NCI-H526 (cell line): ENCODE measurements at places on chromosomes 7 and 10.

DNA sequence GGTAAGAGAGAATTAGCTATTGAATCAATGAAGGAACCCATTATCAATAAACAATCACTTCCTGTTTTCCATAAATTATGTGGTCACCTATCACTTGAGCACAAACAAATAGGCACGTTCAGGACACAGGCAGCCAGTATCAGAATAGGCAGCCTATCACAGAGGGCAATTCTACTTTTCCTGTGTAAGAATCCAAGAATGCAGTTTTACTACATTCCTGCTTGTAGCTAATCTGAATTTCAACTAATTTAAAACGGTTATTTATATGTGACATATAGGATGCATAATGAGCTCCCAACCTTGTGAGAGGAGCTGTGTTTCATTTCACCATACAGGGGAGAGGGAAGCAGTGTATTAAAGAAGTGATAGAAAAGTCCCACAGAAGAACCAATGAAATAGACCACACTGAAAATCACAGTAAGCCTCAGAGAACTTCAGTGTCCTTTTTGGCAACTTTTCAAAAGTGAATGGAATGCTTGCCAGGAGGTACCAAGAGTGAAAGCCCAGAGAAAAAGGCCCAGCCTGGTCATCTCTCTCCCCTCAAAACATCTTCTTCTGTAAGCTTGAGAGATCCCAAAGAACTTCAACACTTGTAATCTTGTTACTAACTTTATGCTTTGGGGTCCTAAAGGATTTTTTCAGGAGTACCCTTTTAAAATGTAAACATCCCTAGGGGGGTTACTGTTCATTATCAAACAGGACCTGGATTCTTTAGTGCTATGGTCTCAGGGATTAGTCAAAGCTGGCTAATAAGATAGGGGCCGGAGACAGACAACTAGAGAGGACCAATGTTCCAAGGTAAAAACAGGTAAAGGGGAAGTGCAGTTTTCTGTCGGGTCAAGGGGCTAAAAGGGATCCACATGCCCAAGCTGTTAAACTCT, 1.3 kb downstream of the IMMP2L start:
- DNase-seq: no peak

- no peak for DNase-seq
Measured at GRCh38 chr10:116665541-116666125, 44.9 kb downstream of the PNLIPRP2 start.

DNA sequence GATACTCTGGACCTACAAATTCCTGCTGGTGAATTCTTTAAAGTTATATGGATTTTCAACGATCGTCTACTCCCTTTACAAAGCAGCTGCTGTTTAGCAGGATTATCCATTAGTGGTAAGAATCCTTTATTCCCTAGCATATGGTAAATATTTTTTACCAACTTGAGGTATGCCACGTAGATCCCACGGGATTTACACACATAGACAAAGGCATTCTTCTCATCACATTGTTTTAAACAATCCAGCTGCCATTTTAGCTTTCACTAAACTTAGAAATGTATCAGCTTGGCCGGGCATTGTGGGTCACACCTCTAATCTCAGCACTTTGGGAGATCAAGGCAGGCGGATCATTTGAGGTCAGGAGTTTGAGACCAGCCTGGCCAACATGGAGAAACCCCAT, 148.0 kb upstream of the SH2B2 start:
- no peak for DNase-seq

DNA sequence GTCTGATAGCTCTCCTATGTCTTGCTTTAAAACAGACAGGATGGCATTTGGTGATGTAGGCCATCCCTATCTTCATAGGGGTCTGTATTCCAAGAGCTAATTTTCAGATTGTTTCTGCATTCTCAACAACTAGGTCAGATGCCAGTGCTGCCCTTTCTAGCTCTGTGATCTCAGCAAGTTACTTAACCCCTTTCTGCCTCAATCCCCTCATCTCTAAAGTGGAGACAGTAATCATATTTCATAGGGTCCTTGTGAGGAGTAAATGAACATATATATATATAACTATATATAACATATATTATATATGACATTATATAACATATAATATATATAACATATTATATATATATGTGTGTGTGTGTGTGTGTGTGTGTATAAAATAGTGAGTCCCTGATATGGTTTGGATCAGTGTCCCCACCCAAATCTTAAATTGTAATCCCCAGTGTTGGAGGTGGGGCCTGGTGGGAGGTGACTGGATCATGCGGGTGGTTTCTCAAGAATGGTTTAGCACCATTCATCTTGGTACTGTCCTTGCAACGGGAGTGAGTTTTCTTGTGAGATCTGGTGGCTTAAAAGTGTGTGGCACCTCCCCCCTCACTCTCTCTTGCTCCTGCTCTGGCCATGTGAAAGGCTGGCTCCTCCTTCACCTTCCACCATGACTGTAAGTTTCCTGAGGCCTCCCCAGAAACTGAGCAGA, 45.2 kb downstream of the HIPK2 start:
- no peak for DNase-seq

- DNase-seq: peak; percentile 18
Measured at GRCh38 chr10:46787321-46787615, 124.0 kb upstream of the PTPN20 start.

DNA sequence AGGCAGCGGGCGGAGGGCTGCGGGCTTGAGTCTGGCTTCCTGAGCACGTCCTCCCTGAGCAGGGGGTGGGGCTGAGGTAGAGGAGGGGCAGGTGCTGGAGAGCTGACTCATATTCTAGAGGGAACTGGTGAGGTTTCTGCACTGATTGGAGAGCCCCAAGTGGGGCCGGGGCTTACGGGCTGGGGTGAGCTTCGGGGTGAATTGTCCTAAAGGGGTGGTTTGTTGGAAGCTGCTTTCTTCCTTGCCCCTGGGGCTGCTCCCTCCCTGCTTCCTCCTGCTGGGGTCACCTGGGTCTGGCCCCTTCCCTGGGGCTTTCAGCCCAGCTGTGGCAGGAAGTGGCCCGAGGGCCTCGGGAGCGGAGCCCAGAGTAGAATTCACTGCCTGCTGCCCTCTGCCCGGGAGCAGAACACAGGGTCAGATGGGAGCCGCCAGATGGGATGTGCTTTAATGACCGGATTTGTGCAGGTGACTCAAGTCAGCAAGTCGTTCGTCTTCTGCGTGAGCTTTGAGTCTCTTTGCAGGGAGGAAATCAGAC, 48.6 kb downstream of the FAM20C start:
- no peak for DNase-seq

- DNase-seq: no peak
Measured at GRCh38 chr7:121480566-121481335, 84.6 kb upstream of the FAM3C start.

- no peak for DNase-seq
Measured at GRCh38 chr7:102313997-102314780, 27.5 kb downstream of the SH2B2 start.

GRCh38 chr7:134799377-134799776, 19.9 kb downstream of the CALD1 start:
- no peak for DNase-seq
